ENCODE measurements at places on chromosomes 1 and 21.

DNA sequence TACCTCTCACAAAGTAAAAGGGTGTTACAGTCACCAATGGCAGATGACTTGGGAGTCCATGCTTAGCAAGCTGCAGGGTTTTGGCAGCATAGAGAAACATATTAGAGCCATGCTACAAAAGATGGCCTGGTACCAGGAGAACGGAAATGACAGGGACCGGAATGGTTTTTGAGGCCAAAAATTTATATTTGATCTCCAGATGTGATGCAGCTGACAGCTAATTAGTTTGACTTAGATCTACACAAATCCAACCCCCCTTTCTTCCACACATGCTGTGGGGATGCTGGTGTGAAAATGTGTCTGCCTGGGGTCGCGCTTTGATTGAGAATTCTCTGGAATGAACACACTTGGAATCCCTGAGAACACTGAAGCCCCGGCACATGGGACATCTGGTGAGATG is 26.5 kb downstream of the SYF2 start:
- DNase-seq: no peak

- no peak for DNase-seq
These were observed 30.1 kb downstream of the CLIC4 start for GRCh38 chr1:24775348-24775747.

- no peak for DNase-seq
These were observed 16.2 kb downstream of the LAPTM5 start for GRCh38 chr1:30741239-30741894.

DNA sequence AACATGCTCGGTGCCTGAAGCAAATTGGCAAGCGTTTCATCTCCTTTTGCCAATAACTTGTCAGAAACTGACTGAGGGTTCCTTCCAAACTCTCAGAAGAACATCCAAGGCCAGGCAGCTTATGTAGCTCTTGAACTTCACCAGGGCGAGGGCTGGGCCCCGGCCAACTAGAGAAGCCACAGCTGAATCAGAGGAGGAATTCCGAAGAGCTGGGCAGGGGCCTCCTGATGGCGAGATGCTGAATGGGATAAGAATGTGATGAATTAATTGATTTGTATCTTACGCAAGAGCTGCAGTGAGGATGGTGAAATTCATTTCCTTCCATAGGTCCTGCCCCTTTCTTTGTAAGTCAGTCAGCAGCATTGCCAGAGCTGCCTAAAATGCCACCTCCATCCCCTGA is 345.8 kb downstream of the KIF26B start:
- no peak for DNase-seq

DNA sequence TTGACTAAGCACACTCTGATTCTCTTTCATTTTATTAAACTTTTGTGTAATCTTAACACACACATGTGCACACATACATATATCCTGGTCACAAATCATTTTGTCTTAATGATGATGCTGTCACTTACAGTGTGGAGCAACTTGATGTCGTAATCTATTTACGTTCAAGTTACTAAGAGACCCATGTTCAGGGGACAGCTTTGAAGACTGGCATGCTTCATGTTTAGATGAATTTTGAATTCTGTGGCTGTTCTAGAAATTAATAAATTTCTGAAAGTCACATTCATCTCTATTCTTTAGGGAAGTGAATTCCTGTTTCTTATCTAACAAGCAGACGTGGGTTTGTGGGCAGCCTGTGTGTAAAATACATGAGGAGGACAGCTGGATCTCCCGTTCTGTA is 1637.8 kb downstream of the PLA2G4A start:
- no peak for DNase-seq
